ENCODE measurements at places on chromosomes 12 and 14.

- peak; percentile 11 for DNase-seq
These were observed 1512.4 kb upstream of the FLRT2 start for GRCh38 chr14:84017495-84017894.

DNA sequence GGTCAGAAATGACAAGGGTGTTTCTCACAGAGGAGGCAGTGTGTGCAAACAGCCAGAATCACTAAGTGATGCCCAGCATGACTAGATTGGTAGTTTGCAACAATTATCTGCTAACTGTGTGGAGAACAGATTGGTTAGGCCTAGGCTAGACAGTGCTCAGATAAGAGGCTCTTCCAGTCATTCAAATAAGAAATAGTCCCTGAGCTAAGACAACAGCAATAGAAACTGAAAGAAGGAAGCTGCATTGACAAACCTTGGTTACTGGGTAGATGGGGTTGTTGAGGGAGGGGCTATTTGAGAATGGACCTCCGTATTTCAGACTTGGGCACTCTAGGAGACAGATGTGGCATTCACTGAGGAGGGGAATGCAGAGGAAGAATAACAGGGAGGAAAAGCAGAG lies 255.0 kb upstream of the NPAS3 start:
- no peak for DNase-seq

DNA sequence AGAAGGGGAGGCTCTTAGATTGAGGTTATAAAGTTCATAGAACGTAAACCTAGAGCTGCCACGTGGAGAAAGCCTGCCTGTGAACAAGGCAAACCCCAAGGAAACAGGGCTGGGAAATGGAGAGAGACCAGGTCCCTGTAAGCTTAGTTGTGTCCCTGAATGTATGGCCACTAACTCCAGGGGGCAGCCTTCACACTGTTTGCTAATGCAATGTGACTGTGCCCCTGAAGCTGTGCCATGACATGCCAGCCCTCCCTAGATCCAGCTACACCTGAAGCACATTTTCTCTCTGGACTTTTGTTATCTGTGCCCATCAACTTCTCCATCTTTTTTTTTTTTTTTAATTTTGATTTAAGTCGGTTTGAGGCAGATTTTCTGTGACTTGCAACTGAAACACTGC lies 60.6 kb upstream of the TMCC3 start:
- no peak for DNase-seq

DNA sequence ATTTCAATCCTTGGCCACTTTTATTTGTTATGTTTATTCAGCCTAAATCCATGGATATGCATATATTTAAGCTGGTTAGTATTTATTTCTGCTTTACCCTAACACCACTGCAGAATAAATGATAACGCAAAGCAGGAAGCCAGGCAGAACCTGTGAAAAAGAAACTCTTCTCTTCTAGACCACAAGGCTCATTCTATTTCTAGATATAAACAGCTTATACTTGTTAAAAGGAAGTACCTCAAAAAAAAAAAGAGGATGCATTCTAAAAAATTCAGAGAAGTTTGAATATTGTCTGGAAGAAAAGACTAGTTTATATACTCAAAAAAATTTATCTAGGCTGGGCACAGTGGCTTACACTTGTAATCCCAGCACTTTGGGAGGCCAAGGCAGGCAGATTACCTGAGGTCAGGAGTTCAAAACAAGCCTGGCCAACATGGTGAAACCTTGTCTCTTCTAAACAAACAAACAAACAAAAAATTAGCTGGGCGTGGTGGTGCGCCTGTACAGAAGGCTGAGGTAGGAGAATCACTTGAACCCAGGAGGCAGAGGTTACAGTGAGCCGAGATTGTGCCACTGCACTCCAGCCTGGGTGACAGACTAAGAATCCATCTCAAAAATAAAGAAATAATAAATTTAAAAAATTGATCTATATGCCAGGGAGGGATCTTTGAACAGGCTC lies 55.8 kb downstream of the GALNT4 start:
- DNase-seq, result no peak

- DNase-seq, result peak; percentile 82
These were observed 48.7 kb upstream of the CDKN3 start for GRCh38 chr14:54348001-54348611.

All from tongue (tissue), 3 donors.